ENCODE measurements at places on chromosomes 12 and 14. TPM values are rescaled to one million over a fixed set of nuclear protein-coding genes. Genes with fewer than 3 reads are reported as not detected.
A peak's percentile ranks its signal among the peaks of the same experiment; 100 is the strongest.

CEBPE gene
- total RNA-seq = not detected

DNA sequence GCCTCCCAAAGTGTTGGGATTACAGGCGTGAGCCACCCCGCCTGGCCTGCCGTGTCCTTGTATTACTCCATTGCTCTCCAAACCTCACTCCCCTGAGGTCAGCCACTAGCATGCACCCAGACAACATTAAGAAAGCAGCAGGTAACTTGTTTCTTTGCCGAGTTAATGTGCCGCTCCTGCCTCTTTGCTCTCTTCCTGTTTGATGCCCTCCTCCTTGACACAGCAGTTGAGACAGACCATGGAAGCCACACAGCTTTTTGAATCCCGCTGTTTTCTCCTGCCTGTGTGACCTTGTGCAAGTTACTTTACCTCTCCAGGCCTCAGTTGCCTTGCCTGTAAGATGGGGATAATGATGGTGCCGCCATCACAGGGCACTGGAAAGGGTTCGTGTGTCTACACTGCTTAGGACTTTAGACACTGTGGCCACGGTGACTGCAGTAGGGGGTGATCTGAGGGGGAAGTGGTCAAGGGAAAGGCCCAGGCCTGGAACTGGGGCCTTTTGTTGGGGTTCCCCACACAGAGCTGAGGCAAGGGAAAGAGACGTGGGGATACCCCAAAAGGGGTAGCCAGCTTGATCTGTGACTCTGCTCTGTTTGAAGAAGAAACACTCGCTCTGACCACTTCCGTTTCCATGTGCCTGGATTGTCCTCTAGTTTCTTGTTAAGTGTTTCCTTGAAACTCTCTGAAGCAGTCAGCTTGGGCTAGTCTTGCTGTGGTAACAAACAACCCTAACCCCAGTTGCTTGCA is 69.3 kb downstream of the RIN3 start:
- no peak for DNase-seq

DNA sequence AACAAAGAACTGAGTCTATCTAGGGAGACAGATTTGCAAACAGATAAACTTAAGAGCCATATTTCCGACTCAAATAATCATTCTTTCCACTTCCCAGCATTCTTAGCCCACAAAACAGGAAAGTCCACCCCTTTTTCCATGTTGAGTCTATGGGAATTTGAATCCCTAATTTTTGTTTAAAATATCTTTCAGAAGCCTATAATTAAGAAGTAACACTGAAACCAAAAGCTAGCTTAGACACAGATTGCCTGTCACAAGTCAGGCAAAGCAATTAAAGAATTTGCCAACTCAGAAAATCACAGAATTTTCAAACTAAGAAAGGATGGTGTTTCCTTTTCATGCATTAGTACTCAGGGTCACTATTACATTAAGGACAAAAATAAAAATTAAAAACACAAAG is 17.0 kb downstream of the ATP2B1 start:
- DNase-seq = no peak

CLEC4D gene
- not detected for total RNA-seq

SLC2A3 gene
- total RNA-seq = 143 TPM

DNA sequence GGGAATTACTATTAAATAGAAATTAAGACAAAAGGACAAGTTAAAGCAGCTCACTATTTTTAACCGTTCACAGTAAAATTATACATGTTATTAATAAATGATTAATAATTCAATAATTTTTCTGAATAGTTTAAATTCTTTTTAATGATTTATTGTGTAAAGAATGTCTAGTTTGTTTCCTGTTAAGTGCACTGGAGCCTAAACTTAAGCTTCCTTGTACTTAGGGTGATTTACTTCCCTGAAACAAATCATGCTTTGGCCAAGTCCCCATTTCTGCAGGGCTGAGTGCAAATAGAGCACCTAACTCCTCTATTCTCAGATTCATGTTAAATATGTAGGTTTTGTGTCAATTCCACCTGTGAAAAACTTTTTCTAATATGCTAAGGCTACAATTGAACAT is 188.9 kb upstream of the PDZRN4 start:
- no peak for DNase-seq

GRCh38 chr12:79661629-79662028 is 29.1 kb downstream of the PAWR start:
- no peak for DNase-seq

- DNase-seq = no peak
Measured at GRCh38 chr12:92952394-92952793, 23.3 kb upstream of the EEA1 start.

GRCh38 chr12:24599736-24600135 is 349.2 kb downstream of the BCAT1 start:
- no peak for DNase-seq

PDE3A gene
- total RNA-seq = 14.8 TPM

HAL gene
- total RNA-seq = 0.29 TPM

- DNase-seq = peak; percentile 30
Measured at GRCh38 chr12:90301561-90302133, 593.0 kb upstream of the ATP2B1 start.

REM2 gene
- 0.29 TPM for total RNA-seq

CLBA1 gene
- total RNA-seq = 11.5 TPM

FOXN4 gene
- not detected for total RNA-seq

- DNase-seq = no peak
Measured at GRCh38 chr14:68225321-68225720, 405.7 kb downstream of the RAD51B start.

DNA sequence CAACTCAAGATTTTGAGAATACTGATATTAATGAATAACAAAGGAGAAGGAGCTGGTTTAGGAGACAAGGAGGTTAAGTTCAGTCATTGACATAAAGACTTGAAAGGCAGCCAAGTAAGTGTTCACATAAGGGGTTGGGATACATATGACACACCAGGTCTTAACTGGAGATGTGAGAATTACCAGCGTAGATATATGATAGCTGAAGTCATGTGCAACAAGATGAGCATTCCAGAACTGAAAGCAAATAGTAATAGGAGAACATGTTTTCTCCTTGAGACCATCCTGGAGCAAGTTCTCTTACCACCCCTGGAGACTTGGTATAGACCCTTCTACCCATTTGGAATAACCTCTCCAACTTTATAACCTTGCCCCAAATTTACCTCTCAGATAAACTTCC is 43.3 kb upstream of the NPFF start:
- no peak for DNase-seq

GRCh38 chr12:11868027-11868426 is 202.7 kb upstream of the BCL2L14 start:
- DNase-seq = no peak

DNA sequence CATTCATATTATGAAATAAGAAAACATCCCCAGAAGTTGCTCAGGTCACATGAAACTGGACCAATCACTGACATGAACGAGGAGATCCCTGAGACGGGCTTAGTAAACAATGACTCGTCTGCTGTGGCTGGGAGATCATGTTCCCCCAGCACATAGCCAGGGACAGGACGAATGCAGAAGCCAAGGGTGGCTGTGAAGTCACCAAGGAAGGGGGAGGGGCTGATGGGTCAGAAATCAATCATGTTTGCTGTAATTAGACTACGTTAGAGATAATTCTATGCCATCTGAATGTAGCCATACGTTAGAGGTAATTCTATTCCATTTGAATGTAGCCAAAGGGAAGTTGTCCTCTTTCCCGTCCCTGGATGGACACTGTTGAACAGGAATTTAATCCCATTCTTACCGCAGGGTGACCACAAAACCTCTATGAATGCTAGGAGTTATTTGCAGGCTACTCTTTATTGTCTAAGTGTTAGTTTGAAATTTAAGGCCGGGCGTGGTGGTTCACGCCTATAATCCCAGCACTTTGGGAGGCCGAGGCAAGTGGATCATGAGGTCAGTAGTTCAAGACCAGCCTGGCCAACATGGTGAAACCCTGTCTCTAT is 332.9 kb downstream of the TMEM132D start:
- DNase-seq = no peak

HHIPL1 gene
- 12.3 TPM for total RNA-seq

DNA sequence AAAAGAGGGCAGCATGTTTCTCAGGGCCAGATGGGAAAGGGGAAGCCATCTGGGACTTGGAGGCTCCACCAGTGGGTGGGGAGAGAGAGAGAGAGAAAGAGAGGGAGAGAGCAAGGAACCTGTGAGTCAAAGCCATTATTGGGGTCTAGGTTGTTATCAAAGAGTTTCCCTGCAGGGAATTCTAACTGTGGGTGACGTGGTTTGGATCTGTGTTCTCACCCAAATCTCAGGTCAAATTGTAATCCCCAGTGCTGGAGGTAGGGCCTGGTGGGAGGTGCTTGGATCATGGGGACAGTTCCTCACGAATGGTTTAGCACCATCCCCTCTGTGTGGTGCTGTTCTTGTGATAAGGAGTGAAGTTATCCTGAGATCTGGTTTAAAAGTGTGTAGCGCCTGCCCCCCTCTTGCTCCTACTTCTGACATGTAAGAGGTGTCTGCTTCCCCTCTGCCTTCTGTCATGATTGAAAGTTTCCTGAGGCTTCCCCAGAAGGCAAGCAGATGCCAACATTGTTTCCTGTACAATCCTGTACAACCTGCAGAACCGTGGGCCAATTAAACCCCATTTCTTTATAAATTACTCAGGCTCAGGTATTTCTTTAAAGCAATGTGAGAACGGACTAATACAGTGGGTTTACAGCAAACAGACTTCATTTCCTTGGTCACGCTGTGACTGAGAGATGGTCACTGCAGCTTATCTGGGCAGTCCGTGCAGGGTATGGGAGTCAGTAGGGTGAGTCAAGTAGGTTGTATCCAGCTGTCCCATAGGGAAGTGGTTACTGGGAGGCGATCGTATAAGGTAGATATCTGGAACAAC is 52.4 kb downstream of the CCDC91 start:
- DNase-seq = peak; percentile 65

DNA sequence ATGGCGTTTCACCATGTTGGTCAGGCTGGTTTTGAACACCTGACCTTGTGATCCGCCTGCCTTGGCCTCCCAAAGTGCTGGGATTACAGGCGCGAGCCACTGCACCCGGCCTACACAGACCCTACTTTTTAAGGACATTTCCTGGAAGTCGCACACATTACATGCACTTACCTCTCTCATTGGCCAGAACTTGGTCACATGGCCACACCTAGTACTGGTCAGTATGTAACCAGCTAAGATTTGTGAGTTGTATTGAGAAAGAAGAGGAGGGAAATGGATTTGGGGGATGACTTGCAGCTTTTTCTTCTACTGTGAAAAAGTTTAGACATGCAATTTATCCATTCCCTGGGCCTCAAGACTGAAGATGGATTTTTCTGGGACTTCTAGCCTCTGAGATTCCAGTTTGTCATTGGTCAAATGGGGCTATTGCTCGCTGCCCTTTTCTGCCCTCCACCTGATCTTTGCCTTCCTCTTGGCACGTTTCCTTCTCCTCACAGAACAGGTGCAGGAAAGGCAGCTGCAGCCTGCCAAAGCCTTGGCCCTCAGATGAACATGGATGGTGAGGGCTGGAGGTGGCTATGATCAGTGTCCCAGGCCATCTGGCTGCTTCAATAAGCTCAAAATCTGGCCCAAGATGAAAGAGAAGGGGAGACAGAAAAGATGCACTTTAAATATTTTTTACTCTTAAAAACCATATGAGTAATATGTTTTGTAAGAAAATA is 7.1 kb upstream of the ZDHHC22 start:
- DNase-seq = no peak

SLCO1B1 gene
- total RNA-seq = not detected

DNA sequence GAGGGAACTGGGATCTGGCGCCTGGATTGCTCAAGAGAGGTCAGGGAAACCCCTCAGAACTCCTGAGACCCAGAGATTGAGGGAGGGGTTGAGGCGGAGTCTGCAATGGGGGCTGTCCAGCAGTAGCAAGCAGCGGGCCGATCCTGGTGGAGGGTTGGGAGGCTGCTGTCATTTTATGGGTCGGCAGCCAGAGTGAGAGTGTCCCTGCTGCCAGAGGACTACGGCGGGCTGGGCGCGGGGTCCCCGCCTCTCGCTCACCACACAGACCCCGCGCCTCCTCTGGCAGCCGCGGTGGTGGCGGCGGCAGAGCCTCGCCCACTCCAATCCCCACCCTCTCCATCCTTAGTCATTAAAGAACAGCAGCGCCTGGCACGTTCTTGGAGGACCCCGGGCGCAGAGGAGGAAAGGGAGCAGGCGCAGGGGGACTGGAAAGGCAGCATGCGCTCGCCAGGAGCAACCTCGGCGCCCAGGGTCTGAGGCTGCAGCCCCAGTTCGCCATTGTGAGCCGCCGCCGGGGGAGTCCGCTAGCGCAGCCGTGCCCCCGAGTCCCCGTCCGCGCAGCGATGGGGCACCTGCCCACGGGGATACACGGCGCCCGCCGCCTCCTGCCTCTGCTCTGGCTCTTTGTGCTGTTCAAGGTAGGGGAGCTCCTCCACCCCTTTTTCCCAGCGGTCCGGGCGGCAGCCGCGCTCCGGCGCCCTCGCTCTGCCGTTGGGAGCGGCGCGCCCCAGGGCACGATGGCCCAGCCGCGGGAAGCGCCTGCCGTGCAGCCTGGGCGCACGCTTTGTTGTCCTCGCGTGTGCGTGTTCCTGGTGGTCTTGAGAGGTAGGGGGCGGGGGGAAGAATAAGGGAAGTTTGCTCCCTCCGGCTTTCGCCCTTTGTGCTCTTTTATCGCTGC is at the start of gene PTPRO:
PTPRO (plus strand) TSS at position 345 of the 898 bp plus-strand sequence.
- DNase-seq = no peak

FAM90A1 gene
- not detected for total RNA-seq

CAPZA3 gene
- not detected for total RNA-seq

PPP1R13B gene
- 3.3 TPM for total RNA-seq

CHMP4A gene
- total RNA-seq = 19.2 TPM

AGAP2 gene
- 0.72 TPM for total RNA-seq

GRCh38 chr12:88181881-88182280 is 39.8 kb downstream of the TMTC3 start:
- no peak for DNase-seq

- DNase-seq = no peak
Measured at GRCh38 chr12:47023953-47024352, 55.5 kb upstream of the PCED1B start.

REC8 gene
- 3.3 TPM for total RNA-seq

TRPV4 gene
- 3.2 TPM for total RNA-seq

DNA sequence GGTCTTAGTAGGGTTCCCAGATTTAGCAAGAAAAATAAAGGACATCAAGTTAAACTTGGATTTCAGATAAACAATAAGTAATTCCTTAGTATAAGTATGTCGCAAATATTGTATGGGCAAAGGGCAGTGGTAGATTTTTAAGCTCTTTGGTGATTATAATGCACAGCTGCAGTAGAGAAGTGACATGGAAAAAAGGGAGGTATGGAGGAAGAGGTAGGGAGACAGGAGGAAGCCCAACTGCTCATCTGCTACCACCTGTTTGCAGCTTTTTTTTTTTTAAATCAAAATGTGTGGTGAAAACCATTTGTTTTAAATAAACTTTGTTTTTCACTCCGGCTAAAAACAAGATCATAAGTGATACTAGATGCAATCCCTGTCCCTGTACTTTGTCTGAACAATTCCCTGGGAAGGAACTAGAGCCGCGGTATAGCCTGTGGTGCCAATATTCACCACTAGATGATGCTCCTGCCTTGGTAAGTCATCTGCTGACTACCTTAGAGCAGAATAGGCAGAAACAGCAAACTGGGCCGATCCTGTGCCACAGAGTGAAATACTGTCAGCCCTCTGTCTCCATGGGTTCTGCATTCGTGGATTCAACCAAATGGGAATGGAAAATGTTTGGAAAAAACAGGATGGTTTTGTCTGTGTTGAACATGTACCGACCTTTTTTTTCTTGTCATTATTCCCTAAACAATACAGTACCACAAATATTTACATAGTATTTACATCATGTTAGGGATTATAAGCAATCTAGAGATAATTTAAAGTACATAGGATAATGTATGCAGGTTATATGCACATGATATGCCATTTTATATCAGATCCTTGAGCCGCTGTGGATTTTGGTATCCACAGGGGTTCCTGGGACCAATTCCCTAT is 62.4 kb upstream of the PLBD1 start:
- DNase-seq = peak; percentile 50
